ENCODE measurements at places on chromosomes 1 and 21.

- no peak for DNase-seq
These were observed 106.7 kb upstream of the SLC5A9 start for GRCh38 chr1:48115835-48116234.

GRCh38 chr1:25568834-25569596 lies 25.6 kb downstream of the LDLRAP1 start:
- DNase-seq: peak; percentile 81

DNA sequence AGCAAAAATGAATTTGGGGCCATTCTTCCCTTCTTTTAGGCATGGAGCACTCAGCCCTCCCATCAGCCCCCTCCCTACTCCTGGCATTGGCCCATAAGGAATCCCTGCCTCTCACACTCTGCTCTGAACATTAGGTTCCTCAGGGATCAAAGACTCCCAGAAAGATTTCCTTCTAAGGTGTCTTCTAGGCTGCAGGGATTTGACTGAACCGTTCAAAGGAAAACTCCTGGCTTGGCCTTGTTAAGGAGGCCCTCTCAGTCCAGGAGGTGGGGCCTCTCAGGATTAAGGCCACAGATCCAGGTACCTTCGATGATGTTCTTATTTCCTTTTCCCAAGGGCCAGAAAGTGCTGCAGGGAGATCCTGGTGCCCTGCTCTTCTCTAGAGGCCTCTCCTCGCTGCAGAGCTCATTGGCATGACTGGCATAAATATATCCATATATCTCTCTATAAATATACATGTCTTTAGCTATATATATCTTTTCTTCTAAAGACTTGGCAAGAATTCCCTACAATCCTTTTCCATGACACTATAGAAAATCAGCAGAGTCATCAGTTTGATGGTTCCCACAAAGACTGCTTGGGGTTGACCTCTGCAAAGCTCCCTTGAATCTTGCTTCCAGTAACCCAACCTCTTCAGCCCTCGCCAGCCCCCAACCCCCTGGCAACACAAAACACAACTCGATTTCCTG lies 59.1 kb downstream of the PLXNA2 start:
- DNase-seq: no peak

DNA sequence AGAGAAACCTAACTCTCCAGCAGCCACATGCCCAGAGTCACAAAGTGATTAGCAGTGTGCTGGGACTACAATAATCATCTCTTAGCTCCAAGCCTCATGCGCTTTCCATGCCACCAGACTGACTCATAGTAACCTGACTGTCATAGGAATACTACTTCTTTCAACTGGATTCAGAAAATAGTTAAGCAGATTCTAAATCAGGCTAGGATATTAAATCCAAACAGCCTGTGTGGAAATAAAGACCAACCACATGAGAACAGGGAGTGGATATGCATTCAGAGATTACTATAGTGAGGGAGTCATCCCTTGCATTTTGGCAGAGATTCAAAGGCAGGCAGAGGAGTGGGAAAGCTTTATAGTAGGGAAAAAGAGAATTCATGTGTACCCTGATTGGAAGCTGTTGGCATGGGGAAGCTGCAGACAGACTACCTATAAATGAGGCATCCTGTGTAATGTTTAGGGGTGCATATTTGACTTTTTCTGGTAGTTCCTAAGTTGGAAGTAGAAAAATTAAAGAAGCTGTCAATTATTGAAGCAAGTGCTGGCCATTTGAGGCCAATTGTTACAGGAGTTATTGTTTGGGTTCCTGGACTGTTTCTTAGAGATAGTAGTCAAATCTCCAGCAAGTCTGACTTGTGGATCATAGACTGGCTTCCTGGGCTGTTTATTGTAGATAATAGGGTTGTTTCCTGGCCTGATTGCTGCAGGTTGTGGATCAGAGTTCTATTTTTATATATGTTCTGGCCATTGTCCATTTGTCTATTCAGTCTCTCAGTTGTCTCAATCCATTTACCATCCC lies 31.7 kb upstream of the DNAH14 start:
- no peak for DNase-seq

DNA sequence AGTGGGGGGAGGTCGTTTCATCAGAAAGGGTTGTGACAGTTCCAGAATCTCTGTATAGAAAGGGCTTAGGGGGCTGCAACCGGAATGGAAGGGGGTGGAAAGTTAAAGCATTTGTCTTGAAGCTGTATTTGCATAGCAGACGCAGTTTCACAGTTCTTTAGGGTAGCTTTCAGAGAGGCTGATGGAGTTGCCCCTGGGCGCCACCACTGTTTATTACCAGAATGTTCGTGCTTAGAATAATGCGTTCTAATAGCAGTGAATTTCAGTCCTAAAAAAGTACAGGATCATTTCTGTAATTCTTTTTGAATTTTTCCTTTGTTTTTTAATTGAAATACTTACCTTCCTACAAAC lies 1.3 kb downstream of the EXO1 start:
- DNase-seq: no peak

- no peak for DNase-seq
These were observed 243 bp downstream of the ADAM15 start for GRCh38 chr1:155051342-155051776.

DNA sequence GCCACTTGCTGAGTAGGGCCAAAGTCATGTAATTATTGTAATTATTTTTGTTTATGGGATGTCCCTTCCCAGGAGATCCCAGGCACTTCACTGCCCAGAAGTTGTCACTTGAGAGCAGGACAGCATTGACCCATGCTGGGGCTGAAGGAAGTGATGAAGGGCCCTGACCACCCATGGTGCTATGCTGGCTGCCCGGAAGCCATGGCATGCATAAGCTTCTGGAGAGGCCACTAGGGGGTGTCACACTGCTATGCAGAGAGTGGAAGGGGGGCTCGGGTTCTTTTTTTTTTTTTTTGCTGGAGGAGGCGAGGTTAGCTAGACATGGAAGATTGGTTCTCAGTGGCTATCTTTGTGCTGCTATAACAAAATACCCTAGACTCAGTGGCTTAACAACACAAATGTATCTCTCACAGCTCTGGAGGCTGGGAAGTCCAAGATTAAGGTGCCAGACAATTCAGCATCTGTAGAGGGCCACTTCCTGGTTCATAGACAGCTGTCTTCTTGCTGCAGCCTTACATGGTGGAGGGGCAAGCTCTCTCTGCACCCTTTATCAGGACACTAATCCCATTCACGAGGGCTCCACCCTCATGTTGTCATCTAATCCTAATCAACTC lies 84.9 kb downstream of the CNIH3 start:
- no peak for DNase-seq

- DNase-seq: no peak
These were observed 62.2 kb downstream of the ELK4 start for GRCh38 chr1:205569411-205570172.

- no peak for DNase-seq
These were observed 54.0 kb downstream of the ZNF281 start for GRCh38 chr1:200355801-200356200.

DNA sequence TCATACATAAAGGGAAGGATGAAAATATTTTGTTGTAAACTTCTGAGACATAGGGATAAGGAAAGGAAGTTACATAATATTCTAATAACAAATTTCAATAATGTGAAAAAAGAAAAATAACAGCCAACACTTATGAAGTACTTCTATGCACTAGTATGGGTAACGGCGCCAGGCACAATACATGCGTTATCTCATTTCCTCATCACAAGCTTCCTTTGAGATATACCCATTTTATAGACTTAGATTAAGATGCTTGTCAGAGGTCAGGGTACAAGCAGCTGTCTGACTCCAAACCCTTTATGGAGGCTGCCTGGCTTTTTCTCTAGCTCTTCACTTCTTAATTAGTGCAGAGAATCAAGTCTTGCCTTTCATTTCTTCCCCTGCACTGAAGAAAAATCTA lies 41.3 kb downstream of the TCP10L start:
- no peak for DNase-seq

GRCh38 chr1:42529724-42530181 lies 66.7 kb downstream of the CCDC30 start:
- DNase-seq: no peak

DNA sequence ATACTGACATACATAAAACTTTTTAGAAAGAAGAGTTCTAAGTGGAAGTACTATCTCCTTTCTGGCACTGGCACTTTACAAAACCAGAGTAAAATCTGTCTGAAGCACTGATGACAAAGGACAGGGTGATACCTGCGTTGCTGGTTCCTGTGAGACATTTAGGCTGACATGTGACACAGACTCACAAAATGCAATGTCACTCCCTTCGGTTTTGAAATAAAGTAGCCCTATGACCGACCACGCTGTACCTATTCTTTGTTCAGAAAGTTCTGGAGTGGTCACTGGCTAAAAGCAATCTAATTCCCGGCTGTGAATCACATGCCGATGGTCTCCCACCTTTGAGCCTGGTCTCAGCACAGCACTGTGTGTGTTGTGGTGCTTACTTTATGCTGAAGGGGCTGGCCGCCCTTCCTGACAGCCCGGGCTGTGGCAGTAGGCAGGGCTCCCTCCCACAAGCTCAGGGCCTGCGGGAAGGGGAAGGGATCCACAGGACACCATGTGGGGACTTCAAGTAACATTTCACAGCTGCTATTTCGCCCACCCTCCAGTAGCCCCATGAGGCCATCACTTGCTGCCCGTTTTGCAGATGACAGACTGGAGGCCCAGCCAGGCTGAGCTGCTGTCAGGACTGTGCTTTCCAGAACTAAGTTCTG lies 48.0 kb downstream of the MRPL37 start:
- no peak for DNase-seq

GRCh38 chr1:66300972-66301451 lies 232.9 kb upstream of the SGIP1 start:
- peak; percentile 29 for DNase-seq

GRCh38 chr1:186306533-186306932 lies 68.5 kb downstream of the TPR start:
- DNase-seq: no peak

DNA sequence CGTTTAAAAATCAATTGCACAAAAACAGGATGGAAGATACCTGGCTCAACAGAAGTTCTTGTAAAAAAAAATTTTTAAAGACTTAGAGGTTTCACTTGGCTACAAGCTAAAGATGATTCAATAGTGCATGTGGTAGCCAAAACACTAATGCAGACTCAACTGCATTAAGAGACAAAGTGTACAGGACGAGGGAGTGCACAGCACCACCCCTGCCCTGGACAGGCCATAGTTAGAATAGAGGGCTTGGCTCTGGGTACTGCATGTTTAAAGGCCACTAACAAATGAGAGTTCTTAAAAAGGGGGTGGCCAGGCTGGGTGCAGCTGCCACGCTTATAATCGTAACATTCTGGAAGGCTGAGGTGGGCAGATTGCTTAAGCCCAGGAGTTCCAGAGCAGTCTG lies 7.9 kb downstream of the ACKR1 start:
- DNase-seq: no peak

DNA sequence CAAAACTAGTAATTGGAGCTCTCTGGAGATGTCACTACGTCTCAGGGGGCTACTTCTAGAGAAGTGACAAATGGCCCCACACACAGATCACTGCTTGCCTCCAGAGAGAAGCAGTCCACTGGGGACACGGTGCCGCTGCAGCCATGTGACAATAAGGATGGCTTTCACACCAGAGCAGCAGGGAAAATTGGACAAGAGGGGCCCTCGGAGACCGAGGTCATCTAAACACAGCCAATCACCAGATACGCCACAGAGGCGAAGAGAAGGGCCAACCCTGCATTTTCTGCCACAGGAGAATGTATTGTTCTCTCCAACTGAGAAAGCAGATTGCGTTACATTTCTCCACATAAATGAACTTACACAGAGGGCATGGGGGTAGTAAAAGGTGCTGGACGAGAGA lies 51.2 kb upstream of the TIAM1 start:
- no peak for DNase-seq

- DNase-seq: no peak
These were observed 8.5 kb upstream of the DNAH14 start for GRCh38 chr1:224920930-224921329.

DNA sequence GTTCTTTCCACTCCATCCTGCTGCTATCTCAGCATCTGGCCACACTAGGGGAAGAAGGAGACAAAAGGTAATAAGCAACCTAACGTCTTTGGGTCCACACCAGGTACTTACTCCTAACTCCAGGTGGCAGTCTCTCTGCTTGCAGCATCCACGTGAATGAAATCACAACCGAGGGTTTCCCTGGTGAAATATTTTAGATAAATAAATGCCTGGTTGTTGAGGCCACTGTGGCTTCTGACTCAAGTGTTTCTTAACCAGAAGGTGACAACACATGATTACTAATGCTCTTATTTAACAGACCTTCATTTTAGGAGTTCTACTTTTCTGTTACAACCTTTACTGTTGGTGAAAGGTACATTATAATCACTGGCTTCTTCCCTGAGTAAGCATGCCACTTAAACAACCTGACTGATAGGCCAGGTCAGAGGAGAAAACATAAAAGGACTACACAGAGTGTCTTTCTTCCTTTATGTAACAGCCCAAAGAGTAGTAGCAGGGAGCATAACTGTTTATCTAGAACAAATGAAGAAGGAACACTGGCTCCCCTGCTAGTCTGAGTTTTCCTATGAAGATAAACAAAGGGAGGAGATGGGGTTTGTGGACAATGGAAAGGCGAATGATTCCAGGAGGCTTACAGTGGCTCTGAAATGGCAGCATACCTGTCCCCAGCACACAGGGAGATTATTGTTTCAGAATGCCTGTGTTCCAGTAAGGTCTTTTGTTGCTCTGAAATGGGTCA lies 59.9 kb downstream of the SYT6 start:
- DNase-seq: no peak

DNA sequence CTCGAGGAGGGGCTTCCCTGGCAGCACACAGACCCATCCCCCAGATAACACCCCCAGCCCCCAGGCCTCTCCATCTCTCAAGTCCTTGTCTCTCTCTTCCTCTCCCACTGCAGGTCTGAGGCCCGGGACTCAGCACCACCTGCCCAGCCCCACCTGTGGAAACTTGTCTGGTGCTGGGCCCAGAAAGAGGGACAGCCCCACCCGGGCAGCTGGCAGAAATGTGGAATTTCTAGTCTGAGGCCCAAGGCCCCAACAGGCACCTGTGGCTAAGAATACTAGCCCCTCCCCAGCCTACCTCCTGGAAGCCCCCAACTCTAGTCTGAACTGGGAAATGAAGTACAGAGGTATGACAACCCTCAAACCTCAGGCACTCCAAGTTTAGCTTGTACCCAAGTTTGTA lies 15.4 kb downstream of the TTC39A start:
- DNase-seq: no peak

DNA sequence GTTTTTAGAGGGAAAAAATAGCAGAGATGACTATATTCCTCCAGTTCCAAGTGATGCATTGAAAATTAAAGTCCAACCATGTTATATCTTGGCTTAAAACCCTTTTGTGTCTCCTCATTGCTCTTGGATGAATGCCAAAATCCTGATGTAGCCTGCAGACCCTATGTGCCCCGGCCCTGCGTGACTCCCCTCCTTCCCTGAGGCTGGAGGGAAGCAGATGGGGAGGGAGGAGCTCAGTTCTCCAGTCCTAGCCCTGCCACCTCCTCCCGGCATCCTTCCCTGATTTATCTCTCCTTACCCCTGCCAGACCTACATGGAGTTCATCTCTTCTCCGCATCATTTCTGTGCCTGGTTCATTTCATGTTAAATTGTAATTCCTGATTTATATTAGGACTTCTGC lies 397.4 kb downstream of the PTPRU start:
- no peak for DNase-seq

- no peak for DNase-seq
These were observed 5.3 kb downstream of the DTL start for GRCh38 chr1:212040629-212041412.

- no peak for DNase-seq
These were observed 202.3 kb downstream of the CRB1 start for GRCh38 chr1:197470330-197470729.

Data from smooth muscle cell of the brain vasculature (primary cell).